Stimulated activated CD4-positive, alpha-beta T cell treated with anti-CD3 and anti-CD28 coated beads, Interleukin-2, amount 100 ng/mL, for 4 hours (primary cell): ENCODE measurements at places on chromosomes 6 and 20.

DNA sequence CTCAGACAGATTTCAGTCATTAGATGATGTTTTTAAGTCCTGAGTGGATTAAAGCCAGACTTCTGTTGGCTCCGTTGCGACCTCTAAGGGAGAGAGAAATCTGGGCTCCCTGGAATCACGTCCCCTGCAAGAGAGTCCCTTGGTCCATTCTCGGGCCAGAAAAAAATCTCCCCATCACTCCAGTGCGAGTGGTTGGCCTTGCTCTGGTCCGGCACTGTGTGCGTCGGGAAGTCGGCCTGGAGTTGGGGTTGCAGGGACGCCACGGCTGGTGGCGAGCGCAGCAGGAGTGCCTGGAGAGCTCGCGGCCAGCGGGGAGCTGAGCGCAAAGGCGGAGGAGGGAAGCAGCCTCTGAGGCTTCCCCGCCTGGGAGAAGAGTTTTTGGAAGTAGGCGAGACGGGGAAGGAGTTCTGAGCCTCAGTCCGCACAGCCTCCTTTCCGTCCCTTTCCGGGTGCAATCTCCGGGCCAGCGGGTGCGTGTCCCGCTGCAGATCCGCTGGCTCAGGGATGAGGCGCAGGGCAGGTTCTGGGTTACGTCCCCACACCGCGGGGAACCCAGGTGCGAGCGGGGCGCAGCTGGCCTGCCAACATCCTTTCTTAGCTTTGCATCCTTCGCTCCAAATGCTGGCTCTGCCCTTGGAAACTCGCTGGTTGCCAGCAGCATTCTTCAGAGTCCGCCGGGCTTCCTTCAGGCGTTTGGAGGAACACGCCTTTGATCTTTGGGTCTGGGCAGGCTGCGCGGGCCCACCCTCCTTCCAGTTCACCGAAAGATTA, 6.8 kb downstream of the TCF21 start:
- no peak for DNase-seq

GRCh38 chr6:130500693-130501092, 134.9 kb downstream of the TMEM200A start:
- no peak for DNase-seq

GRCh38 chr6:163756079-163756478, 341.6 kb downstream of the QKI start:
- DNase-seq, result no peak

GRCh38 chr20:57082357-57082945, 184.0 kb downstream of the BMP7 start:
- no peak for DNase-seq

GRCh38 chr20:35458388-35458787, 3.0 kb downstream of the CEP250 start:
- no peak for DNase-seq

DNA sequence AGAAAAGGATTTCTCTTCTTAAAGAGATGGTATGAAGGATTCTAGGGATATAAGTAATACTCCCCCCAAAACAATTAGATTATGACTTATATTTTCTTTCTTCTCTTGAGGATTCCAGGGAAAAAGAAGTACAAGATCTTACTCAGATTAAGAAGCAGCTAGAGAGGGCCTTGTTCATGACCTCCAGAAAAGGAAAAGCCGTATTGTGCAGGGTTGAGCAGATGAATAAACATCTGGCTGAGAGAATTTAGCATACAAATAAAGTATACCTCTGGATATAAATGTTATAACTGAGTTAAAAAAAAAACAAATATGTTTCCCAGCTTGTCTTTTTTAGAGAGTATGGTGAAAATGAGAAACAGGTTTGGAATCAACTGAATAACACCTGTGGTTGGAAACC, 11.3 kb downstream of the MYO6 start:
- no peak for DNase-seq

GRCh38 chr6:140082867-140083297, 708.4 kb upstream of the CITED2 start:
- no peak for DNase-seq

- no peak for DNase-seq
These were observed 764.0 kb upstream of the CITED2 start for GRCh38 chr6:140138311-140139010.

GRCh38 chr6:128280066-128280465, 240.3 kb downstream of the PTPRK start:
- DNase-seq, result no peak
